ENCODE measurements at places on chromosomes 12 and 14.

DNA sequence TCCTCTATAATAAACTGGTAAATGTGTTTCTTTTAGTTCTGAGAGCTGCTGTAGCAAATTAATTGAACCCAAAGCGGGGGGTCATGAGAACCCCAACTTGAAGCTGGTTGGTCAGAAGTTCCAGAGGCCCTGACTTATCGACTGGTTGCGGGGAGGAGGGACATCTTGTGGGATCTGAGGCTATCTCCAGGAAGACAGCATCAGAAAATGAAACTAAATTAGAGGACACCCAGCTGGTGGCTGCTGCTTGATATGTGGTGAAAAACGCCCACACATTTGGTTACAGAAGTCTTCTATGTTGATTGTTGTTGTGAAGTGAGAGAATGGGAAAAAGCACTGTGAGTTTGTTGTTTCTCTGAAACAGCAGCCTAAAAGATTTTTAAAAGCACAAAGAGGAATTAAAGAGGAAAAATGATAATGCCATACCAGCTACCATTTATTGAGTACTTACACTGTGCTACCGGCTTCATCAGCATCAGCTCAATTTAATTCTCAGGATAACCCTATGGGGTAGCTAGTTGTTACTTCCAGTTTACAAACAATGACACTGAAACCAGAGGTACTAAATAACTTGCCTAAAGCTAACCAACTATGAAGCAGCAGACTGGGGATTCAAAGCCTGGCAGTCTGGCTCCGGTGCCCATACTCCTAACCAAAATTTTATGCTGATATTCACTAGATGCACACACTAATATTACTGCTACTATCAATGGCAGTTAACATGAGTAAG lies 24.3 kb downstream of the DDX24 start:
- DNase-seq: peak; percentile 25

DNA sequence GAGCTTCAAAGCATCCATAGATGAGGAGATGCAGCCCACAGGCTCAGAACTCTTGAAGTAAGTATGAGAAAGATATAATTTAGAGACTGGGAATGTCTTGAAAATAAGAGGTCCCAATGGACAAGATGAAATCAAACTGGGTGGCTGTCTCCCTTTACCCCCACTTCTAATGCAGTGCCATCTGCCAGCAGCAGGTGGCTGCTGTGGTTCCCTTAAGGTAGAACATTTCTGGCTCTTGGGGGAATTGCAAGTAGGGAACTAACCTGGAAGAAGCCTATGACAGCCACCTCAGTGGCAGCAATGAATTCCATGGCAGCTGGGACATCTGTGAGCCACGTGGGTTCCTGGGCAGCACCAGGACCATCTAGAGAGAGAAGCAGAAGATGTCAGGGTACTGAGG lies 648 bp downstream of the ERP27 start:
- DNase-seq: no peak

GRCh38 chr12:64480148-64480547 lies 28.2 kb downstream of the TBK1 start:
- DNase-seq: no peak

DNA sequence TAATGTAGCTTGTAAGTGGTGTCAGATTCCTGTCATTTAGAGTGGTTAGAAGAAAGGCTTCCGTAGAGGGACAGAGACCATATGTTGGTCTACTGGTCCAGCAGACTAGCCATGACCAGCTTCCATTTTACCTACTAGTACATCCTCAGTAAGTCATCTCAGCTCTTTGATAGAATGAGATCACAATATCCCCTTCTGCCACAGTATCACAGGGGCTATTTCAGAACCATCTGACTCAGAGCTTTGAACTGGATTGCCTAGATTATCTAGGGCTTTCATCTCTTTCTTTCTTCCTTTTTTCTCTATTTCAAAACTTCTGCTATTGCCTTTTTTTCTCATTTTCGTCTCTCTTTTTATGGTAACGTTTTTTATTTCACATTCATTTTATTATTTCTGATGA lies 4.7 kb downstream of the ZDHHC17 start:
- no peak for DNase-seq

- DNase-seq: no peak
Measured at GRCh38 chr14:74917178-74917543, 5.9 kb downstream of the RPS6KL1 start.

DNA sequence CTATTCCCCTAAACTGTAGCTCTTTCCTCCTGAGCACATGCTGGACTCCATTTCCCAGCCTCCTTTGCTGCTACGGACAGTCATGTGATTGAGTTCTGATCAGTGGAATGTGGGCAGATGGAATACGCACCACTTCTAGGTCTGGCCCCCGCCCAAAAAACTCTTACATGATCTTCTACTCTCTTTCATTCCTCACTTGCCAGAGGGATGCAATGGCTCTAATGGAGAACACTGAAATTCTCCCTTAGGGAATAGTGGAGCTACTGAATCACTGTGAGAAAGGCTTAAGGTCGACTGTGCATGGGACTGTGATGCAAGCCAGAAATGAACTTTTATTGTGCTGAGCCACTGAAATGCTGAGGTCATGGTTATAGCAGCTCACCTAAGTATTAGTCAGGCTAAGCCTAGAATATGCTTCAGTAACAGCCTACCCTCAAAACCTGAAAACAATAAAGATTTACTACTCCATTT lies 13.0 kb upstream of the TMED2 start:
- peak; percentile 81 for DNase-seq

DNA sequence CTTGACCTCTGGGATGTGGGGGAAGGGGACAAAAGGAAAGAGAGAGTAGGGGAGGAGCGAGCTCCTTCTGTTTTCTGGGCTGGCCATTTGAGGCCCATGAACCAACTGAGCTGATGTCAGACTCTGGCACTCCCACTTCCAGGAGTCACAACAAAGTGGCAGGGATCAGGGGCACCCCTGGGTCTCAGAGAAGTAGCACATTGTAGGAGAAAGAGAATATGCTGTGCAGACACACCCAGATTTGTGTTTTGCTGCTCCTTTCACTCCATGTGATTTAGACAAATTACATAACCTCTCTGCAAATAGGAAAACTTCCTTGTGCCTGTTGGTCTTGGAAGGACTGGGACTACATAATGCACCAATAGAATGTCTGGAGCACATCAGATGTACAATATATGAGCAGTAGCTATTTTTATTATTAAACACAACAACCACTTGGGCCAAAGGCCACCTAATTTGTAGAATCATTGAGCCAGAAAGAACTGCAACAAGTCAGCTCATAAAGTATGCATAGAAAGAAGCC lies 265.5 kb downstream of the ZFP36L1 start:
- no peak for DNase-seq

GRCh38 chr14:81132468-81132867 lies 88.3 kb downstream of the GTF2A1 start:
- DNase-seq: no peak

- no peak for DNase-seq
Measured at GRCh38 chr14:75597149-75597548, 18.7 kb downstream of the FLVCR2 start.

GRCh38 chr14:89616852-89617341 lies 199.9 kb upstream of the FOXN3 start:
- DNase-seq: peak; percentile 45

- no peak for DNase-seq
Measured at GRCh38 chr14:68684466-68685418, 108.1 kb downstream of the ZFP36L1 start.

GRCh38 chr14:77200406-77200985 lies 18.9 kb downstream of the TMEM63C start:
- DNase-seq: no peak

- DNase-seq: no peak
Measured at GRCh38 chr12:69437073-69437472, 33.1 kb upstream of the FRS2 start.

DNA sequence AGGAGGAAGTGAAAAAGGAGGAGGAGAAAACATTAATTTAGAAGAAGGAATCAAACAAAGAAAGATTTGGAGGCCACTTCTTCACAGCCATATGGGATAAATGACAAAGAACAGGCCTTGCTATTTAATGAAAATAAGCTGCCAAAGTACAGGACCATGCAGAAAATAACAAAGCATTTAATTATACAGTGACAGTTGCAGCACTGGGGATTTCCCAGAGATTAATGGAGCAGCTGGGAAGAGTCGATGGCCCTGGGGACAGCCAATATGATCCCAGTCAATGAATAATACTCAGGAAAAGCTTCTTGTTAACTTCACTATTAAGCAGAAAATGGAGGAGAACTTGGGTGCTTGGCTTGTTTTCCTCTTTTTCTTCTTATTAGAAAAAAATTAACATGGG lies 34.6 kb downstream of the RERG start:
- no peak for DNase-seq

DNA sequence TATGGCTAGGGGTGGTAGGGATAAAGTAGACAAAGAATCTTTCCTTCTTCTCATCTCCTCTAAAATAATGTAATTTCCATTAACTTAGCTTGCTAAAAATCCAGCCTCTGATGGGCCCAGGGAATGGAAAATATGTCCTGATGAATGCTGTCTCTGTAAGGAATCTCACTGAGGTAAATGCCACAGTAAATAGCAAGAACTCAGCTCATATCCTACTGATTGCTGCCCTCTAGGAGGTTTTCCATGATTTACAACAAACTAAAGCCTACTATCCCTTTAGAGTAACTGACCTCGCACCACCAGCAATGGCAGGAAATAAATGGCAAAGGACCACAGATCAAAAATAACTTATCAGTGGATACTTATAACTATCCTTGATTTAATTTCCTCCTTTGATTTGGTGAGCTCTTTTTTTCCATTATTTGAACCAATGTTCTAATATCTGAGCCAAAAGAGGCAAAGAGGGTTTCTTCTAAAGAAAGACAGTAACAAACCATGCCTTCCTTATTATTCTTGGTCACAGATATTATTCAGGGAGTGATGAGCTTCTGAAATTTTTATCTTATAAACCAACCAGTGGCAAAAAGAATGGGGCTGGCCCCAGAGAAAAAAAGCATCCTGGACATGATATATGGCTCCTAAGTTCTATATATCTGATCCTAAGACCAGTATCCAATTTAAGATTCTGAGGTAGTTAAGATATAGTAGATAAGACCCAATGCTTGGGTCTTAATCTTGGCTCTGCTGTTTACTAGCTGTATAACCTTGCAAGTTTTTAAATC lies 43.8 kb downstream of the SENP1 start:
- DNase-seq: no peak

DNA sequence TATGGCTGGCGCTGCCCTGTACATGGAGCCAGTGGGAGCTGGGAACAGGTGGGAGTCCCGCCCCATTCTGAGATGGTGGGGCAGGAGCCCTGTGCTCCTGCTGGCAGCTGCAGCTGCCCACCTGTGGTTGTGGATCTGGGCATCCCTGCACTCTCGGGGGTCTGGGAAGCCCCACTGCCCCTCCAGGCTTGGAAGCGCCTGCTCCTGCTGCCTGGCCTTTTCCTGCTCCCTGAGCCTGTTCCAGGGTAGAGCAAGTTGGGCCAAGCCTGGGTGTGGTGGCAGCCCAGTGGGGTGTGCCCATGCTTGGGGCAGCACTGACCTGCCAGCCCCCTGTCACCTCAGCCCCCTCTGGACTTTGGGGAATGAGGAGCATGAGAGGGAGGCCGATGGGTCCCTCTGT lies 104.0 kb downstream of the MNAT1 start:
- DNase-seq: no peak

GRCh38 chr14:36942522-36943245 lies 229.7 kb downstream of the SLC25A21 start:
- DNase-seq: peak; percentile 44

DNA sequence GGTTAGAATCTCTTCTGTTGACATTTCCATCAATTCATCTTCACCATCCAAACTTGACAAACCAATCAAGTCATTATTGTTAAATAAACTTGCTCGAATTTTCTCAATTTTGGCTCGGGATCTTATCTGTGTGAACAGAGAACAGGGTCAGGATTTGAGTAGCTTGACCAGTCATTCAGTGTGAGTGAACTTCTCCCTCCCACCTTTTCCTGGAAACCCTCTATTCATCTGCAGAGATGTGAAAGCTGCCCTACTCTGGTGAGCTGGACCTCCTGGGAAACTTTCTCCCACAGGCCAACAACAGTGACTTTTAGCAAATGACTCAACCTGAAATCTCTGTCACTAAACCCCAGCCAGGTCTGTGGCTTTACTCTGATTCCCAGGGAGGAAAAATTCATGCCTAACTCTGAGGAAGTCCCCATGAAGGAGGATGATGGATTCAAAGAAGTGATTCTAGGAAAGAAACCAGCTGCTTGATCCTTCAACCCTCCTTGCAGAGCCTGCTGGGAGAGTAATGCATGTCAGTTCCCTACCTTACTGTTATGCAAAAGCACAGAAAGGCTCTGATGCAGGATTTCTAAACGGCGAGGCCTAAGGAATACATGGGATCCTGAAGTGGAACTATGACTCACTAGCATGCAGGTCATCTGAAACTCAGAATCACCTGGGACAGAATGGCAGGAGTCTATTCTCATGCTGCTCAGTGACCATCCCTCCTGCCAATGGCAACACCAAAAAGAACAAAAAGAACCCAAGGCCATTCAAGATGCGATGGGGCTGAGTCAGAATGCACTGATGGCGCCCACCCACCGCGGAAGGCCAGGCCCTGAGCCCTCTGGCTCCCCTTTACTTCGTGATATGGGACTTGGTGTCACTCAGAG lies 58.0 kb downstream of the TRAFD1 start:
- peak; percentile 6 for DNase-seq

- DNase-seq: no peak
Measured at GRCh38 chr14:78951602-78952001, 781.4 kb downstream of the NRXN3 start.
